ENCODE measurements at places on chromosomes 11 and 22.

GRCh38 chr11:47886096-47886495 is 37.9 kb upstream of the NUP160 start:
- DNase-seq: no peak

GRCh38 chr22:39182478-39183030 is 30.1 kb upstream of the CBX7 start:
- DNase-seq: no peak

- DNase-seq: no peak
These were observed 68.7 kb upstream of the CREB3L1 start for GRCh38 chr11:46208803-46209202.

GRCh38 chr11:19838994-19839768 is 126.5 kb downstream of the NAV2 start:
- no peak for DNase-seq

GRCh38 chr11:99614352-99614751 is 593.6 kb downstream of the CNTN5 start:
- peak; percentile 17 for DNase-seq

Data from WERI-Rb-1 (cell line).